CD4-positive, alpha-beta T cell treated with Interleukin-1 beta for 1 hour (primary cell): ENCODE measurements at places on chromosomes 4 and X.

- DNase-seq: peak; percentile 23
Measured at GRCh38 chr4:143375326-143376073, 38.8 kb downstream of the GAB1 start.

GRCh38 chrX:103811858-103812257 is 20.2 kb downstream of the RAB9B start:
- no peak for DNase-seq

DNA sequence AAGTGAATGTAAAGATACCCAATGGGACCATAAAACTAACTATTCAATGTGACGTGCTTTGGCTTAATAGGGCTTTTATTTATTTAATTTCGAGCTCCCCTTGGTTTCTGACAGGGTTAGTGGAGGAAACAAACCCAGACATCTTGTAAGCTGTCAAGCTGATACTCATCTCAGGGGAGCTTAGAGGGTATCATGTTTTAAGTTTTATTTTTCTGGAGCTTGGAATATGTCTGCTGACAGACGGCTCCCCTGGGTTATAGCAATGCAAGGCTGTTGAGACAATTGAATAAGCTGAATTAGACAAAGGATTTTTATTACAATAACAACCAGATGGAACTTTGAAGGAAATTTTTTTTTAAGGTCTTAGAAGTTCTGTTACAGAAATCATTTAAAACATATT is 456.5 kb downstream of the IL1RAPL1 start:
- DNase-seq: no peak

DNA sequence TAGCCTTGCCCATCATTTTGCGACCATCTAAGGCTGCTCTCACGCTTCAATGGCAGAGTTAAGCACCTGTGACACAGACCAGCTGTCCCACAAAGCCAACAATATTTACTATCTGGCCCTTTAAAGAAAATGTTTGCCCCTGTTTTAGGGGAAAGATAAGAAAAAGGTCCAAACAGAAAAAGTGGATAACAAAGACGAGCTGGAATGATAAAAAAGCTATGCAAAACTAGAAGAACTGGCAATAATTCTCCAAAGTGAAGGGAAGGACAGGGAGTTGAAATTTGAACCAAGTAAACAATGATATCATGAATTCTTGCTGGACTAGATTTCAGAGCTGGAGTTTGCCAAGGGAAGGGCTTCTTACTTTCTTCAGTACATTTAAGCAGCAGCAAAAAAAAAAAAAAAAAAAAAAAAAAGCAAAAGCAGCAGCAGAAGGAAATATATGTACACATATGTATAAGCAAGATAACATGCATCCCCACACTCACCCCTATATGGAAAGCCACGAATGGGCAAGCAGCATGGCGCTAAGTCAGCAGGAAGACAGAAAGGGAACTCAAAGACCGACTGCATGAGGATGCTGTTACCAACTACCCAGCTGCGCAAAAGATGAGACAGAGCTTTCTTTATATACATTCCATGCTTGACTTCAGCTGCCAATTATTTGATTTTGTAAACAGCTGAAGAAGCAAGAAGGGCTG is 12.5 kb downstream of the TRAPPC2 start:
- DNase-seq: no peak

GRCh38 chrX:109440475-109440874 is 41.4 kb downstream of the GUCY2F start:
- DNase-seq: no peak

DNA sequence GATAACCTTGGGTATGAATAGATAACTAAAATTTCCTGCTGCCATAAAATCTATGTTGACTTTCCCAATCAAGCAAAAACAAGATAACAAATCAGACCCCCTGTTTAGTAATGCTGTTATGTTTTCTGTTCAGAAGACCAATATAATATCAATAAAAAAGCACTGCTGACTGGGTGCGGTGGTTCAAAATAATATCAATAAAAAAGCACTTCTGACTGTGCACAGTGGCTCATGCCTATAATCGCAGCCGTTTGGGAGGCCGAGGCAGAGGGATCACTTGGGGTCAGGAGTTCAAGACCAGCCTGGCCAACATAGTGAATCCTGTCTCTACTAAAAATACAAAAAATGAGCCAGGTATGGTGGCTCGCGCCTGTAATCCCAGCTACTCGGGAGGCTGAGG is 36.7 kb downstream of the ANTXR2 start:
- no peak for DNase-seq
